ENCODE measurements at places on chromosomes 5 and 9.

DNA sequence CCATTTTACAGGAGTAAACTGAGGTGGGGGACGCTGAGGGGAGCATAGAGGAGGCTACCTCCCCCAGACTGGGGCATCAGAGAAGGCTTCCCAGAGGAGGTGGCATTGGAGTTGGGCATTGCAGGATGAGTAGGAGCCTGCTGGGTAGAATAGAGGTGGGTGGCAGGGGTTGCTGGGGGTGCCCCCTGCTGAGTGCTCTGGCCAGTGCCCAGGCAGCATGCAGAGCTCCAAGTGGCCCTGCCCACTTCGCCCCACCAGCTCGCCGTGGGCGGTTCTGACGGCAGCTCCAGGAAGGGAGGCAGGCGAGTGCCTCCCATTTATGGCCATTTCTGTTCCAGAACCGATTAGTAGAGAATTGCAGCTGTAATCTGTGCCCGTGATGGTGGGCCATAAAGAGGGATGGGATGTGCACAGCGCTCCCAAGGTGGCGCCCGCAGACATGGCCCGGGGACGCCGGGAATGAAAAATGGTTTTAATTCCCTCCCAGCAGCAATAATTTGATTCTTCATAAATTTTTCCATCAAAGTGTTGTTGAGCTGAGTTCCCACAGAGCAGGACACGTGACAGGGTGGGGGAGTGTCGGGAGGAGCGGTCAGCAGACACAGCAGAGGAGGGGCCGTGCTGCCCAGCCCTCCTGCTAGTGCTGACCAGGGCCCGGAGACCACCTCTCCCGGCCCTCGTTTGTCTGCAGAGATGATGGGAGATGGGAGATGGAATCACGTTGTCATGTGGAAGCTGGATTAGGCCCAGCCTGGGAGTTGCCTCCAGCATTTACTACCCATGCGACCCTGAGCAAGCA, 75.5 kb downstream of the LMX1B start:
- DNase-seq = no peak

- peak; percentile 92 for DNase-seq
These were observed 2.1 kb upstream of the HMGCS1 start for GRCh38 chr5:43315263-43315662.

DNA sequence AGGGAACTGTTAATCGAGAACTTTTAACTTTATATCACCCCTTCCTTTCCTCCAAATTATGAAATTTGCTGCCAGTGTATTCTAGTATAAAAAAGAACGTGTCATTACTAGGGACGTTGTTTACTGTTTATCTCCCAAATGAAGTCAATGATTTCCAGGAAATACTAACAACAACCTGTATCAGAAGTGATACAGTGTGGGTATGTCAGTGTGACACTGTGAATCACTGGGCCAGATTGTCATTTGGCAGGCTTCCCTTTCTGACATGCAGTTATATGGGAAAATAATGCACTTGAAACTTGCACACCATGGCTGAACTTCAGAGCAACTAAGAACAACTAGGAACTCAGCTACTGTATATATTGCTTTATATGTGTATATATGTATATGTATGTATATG, 12.6 kb downstream of the ZNF462 start:
- DNase-seq = no peak

- no peak for DNase-seq
These were observed 182.8 kb upstream of the TARS1 start for GRCh38 chr5:33257807-33258429.

DNA sequence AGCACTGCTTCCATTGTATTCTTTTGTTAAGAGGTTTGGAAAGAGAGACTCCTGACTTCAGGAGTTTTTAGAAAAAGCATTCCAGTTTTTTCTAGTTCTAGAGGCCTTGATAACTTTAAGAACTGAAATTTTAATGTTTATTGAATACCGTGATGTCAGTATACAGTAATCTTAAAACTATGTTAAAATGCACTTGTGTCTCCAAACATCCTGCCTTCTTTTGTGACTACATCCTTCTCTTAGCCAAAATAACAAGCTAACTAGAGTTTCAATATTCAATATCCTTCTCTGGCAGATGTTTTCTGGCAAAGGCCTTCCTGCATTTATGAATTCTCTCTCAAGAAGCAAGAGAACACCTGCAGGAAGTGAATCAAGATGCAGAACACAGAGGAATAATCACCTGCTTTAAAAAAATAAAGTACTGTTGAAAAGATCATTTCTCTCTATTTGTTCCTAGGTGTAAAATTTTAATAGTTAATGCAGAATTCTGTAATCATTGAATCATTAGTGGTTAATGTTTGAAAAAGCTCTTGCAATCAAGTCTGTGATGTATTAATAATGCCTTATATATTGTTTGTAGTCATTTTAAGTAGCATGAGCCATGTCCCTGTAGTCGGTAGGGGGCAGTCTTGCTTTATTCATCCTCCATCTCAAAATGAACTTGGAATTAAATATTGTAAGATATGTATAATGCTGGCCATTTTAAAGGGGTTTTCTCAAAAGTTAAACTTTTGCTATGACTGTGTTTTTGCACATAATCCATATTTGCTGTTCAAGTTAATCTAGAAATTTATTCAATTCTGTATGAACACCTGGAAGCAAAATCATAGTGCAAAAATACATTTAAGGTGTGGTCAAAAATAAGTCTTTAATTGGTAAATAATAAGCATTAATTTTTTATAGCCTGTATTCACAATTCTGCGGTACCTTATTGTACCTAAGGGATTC, 43.1 kb downstream of the NDFIP1 start:
- peak; percentile 61 for DNase-seq

GRCh38 chr5:158458086-158458485, 599.1 kb upstream of the CLINT1 start:
- DNase-seq = no peak

GRCh38 chr5:134275822-134276221, 49.9 kb upstream of the PPP2CA start:
- DNase-seq = no peak

DNA sequence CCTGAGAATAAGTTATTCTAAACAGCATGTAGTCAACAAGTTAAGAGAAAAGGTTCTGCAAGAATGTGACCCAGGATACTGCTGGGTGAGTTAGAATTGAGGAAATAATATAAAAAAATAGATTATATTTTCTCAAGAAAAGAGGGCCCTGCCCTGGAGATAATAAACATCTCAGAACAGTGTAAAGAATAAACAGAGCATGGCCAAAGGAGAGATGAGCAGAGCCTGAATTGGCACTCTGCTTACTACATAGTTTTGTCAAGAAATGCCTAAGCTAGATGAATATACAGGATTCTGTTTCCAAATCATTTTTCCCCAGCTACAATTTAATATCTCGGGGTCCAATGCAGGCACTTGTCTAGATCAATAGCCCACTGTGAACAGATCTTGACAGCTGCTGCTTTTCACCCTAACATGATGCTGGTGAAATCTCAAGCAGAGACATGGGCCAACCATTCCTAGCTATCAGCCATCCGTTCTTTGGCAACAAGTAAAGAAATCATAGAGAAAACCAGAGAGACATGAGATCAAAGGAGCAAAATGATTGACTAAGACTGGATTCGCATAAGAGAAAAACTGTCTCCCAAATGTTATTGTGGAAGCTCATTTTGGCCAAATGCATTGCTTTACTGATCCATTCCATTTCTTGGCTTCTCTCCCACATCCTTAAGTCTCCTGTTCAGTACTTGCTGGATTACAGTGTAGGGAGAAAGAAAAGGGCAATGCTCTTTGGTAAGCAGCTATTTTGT, 173.2 kb downstream of the PRELID2 start:
- no peak for DNase-seq

DNA sequence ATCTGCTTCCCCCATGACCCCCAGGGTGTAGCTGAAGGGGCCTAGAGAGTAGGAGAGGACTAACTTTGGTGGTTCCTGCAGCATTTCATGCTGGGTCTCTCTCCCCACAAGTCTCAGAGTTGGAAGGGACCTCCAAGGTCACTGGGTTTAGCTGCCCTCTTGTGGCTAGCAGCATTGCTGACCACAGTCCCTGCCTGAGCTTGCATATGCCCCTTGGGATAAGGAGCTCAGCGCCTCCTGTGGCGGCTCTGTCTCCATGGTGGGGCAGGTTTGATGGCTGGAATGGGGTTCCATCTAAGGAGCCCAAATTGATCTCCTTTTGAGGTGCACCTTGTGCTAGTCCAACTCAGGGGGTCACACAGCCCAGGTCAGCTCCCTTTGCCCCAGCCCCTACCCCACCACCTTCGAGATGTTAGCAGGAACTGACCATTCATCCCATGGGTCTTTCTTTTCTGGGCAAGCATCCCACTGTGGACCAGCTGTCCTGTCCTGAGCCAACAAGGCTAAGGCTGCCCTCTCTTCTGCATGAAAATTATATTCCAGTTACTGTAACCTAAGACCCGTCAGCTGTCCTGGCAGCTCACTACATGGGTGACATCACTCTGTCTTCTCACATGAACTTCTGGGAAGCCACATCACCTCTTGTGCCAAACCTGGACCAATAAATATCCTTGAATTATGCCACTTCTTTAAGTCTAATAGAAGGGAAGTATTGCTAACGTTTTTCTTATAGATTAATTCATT, 196.2 kb downstream of the HSPA4 start:
- DNase-seq = no peak

GRCh38 chr5:33223563-33224284, 217.0 kb upstream of the TARS1 start:
- no peak for DNase-seq

GRCh38 chr5:123429993-123430392, 6.8 kb upstream of the CEP120 start:
- DNase-seq = peak; percentile 36
